Hematopoietic multipotent progenitor cell treated with erythropoietin and hydrocortisone succinate and interleukin-3 and kit ligand, for 8 days (in vitro differentiated cells): ENCODE measurements at places on chromosomes 7 and 10.

GRCh38 chr7:28516390-28517172 is 104.3 kb downstream of the CREB5 start:
- no peak for DNase-seq

DNA sequence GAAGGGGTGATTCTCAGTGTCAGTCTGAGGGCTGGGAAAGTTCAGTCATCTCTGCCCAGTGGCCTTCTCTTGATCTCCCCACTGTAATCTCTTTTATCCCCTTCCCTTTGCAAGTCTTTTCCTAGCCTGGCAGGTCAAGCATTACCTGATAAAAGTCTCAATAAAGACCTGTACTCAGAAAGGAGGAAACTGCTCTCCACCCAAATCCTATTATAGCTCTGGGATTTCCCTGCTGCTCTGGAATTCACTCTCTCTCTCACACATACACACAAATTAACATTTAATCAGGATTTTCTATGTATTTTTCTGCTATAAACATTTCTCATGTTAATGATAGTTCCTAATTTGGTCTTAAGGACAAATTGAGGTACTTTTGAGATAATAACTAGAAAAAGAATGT is 46.5 kb downstream of the ABCA13 start:
- no peak for DNase-seq

DNA sequence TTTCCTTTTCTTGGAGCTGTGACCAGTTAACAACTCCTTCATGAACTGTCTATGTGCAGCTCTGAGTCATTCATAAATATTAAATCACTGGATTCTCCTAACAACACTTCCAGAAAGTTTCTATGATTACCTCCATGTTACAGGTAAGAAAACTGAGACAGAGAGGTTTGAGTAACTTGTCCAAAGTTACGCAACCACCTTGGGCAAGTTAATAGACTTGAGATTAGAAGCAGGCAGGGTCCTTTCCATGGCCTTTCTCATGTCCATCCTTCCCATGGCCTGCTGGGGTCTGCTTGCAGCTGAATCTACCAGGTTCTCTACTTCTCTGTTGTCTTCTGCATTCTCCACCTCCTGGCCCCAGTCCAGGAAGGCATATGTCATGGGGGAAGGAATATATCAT is 648.8 kb upstream of the MKI67 start:
- no peak for DNase-seq

- no peak for DNase-seq
These were observed 240.3 kb upstream of the KAT6B start for GRCh38 chr10:74586088-74586585.

- no peak for DNase-seq
These were observed 14.1 kb downstream of the BRI3 start for GRCh38 chr7:98295467-98296192.

DNA sequence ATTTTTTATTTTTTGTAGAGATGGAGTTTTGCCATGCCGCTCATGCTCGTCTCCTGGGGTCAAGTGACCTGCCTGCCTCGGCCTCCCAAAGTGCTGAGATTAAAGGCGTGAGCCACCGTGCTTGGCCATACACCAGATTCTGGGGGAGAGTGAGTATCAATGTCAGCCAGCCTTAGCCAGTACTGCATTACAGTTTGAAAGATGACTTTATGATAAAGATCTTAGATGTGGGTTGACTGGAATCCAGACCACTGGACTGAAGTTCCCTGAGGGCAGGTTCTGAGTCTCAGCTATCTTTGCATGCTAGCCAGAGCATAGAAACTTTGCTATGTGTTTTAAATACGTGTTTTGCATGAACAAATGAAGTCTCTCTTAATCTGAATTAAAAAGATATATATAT is 117.2 kb upstream of the EFCAB10 start:
- no peak for DNase-seq

DNA sequence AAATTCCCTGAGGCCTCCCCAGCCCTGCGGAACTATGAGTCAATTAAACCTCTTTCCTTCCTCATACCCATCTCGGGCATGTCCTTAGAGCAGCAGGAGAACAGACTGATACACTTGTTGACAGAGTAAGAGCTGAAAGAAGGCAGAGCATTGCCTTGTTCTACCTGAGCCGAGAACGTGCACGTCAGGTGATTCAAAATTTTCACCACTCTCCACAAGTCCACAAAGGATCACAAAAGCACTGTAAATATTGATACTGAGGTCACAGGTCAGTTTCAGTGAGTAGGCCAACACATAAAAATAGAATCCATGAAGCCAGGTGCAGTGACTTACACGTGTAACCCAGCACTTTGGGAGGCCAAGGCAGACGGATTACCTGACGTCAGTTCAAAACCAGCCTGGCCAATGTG is 27.8 kb downstream of the DCLRE1C start:
- DNase-seq = no peak
